ENCODE measurements at places on chromosomes 12 and 14.

DNA sequence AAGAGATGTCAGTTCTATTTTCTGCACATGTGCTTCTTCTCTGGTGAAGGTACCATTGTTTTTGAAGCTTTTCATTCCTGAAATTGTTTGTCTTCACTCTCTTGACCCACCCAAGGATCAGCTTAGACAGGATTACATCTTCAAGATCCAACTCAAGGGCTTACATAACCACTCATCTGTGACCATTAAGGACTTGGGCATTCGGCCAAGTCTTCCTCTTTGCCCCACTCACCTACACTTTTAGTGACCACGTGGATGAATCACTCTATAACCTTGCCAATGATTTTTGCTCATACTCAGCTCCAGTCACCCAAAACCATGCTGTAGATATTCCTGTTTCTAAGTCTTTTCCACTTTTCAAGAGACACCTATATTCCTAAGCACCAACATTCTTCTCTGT, 36.5 kb upstream of the SSTR1 start:
- DNase-seq = no peak

- no peak for DNase-seq
Observed at GRCh38 chr14:61875483-61875882, 113.3 kb downstream of the SNAPC1 start.

GRCh38 chr14:49092345-49092744, 493.8 kb downstream of the RPS29 start:
- DNase-seq = no peak

DNA sequence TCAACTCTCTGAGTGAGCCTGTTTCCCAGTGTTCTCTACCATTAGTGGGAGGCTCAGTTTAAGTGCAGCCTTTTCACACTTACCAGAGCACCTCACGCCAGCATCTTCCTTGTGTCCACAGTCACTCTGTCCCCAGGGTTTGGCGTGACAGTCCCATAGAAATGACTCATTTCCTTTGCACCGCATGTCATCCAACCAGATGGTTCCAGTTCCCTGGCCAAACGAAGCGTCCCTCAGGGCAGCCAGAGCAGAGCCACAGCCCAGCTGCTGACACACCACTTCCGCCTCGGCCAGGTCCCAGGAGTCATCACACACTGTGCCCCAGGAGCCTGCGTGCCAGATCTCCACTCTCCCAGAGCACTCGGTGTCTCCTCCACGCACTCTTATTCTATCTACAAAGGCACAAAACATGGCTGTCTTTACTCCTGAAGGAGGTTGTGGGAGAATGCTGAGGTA, 65.4 kb downstream of the ACSM4 start:
- no peak for DNase-seq

DNA sequence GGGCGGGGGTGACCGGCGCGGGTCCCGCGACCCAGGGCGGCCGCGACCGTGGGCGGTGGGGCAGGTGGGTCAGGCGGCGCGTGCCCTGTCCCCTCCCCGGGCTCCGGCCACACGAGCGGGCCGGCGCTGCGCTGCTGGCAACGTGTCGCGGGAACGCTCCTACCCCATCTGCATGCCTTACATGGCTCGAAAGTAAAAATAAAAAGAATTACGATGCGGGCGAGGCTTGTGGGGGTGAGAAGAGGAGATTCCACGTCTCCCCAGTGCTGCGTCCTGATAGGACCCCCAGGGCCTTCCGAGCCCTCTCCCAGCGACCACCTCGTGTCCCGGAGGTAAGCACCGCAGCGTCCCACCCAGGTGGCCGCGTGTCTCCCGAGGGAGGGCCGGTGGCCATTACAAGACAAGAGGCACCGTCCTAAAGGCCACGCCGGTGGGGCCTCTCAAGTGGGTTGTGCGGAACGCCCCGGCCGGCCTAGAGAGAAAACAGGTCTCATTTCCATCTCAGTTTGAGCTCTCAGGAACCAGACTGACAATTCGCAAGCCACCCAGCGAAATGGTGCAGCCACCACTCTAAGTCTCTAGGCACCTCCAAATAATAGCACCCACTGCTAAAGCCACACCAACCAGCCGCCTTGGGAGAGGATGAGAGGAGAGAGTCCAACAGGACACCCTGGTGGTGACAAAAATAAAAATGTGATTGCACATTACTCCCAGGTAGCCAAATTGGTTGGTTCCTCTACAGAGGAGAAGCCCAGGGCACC, 612 bp upstream of the FOXN3 start:
- DNase-seq = no peak

- DNase-seq = no peak
Observed at GRCh38 chr14:87992346-87992717, 650 bp downstream of the GALC start.

DNA sequence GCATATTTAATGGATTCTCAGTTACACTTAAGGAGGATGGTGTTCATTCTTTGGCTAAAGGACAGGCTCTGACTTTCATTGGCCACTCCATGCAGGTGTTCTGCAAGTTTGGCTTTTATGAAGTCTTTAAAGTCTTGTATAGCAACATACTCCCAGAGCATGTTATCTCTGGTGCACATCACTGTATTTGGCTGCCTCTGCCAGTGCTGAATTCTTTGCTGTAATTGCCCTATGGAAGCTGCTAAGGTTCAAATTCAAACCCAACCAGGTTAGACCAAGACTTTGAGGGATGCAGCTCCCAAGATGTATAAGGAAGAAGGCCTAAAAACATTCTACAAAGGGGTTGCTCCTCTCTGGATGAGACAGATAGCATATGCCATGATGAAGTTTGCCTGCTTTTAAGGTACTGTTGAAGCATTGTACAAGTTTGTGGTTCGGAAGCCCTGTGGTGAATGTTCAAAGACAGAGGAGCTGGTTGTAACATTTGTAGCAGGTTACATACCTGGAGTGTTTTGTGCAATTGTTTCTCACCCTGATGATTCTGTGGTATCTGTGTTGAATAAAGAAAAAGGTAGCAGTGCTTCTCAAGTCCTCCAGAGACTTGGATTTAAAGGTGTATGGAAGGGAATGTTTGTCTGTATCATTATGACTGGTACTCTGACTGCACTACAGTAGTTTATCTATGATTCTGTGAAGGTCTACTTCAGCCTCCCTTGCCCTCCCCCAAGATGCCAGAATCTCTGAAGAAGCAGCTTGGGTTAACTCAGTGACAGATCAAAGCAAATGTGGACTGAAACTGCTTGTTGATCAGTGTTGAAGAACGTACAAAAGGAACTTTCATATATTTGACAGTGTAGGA, 19.4 kb downstream of the TMEM116 start:
- DNase-seq = no peak

DNA sequence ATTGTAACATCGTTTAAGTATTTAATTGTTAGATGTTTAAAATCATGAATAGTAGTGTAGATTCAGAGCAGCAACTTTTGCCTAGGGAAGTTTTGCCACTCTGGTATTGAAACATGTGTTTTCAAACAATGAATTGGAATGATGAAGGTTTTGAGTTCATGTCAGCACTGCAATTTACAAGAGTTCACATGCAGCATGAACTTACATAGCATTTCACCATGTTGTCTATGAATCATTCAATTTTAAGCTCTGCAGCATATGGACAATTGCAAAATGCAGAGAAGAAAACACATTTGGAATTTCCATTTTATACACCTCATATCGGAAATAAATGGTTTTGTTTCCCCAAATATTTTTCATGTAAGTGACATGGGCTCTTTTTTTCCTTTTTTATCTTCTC, 170.7 kb upstream of the CDKN3 start:
- DNase-seq = no peak

GRCh38 chr12:50785406-50786001, 21.6 kb downstream of the ATF1 start:
- no peak for DNase-seq

- no peak for DNase-seq
Observed at GRCh38 chr14:80536456-80536855, 325.2 kb upstream of the DIO2 start.

DNA sequence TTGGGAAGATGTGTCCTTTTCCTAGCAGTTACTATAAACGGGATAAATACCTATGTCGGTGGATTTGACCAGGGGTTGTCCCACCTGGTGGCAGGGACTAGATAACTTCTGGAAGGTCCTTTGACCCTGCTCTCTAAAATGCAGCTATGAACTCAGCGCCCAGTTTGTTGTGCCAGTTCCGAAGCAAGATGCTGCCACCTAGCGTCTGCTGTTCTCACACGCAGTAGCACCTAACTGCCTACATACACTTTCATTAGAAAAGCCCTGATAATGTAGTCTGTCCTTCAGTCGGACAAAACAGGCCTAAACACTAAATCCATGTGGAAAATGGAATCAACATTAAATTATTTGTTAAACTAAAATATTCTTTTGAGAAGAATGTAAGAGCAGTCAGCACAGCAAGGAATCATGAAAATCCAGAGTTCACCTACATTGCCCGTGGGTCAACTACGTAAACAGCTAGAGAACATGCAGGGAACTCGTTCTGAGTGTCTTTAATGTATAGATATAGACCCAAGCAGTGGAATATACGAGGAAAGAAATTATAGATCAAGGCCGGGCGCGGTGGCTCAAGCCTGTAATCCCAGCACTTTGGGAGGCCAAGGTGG, 51.1 kb upstream of the CRACR2A start:
- DNase-seq = peak; percentile 7

GRCh38 chr14:72164420-72165228, 232.4 kb downstream of the RGS6 start:
- no peak for DNase-seq

DNA sequence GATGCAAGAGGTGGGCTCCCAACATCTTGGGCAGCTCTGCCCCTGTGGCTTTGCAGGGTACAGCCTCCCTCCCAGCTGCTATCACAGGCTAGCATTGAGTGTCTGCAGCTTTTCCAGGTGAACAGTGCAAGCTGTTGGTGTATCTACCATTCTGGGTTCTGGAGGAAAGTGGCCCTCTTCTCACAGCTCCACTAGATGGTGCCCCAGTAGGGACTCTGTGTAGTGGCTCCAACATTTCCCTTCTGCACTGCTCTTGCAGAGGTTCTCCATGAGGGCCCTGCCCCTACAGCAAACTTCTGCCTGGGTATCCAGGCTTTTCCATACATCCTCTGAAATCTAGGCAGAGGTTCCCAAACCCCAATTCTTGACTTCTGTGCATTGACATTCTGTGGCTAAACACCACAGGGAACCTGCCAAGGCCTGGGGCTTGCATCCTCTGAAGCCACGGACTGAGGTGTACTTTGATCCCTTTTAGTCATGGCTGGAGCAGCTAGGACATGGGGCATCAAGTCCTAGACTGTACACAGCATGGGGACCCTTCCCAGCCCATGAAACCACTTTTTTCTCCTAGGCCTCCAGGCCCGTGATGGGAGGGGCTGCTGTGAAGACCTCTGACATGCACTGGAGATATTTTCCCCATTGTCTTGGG, 24.0 kb upstream of the SLC38A1 start:
- DNase-seq = no peak

GRCh38 chr12:77072833-77073495, 7.6 kb upstream of the E2F7 start:
- DNase-seq = no peak

- no peak for DNase-seq
Observed at GRCh38 chr12:123681605-123682004, 10.7 kb downstream of the TCTN2 start.

GRCh38 chr12:56805355-56805754, 42.2 kb downstream of the HSD17B6 start:
- no peak for DNase-seq

DNA sequence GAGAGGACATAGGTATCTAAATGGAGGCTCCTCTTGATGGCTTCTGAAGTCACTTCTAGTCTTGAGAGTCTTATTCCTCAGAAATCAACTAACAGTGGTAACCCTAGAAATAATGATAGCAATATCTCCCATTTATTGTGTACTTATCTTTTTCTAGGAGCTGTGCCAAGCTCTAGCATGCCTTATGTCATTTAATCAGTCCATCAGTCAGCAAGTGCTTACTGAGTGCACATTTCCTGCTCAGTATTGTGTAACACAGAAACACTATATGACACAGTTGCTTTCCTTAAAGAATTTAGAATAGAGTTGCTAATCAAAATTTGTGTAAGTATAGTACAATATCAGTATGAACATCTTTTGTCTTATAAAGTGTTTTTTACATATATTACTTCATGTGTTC, 36.6 kb downstream of the KRT76 start:
- DNase-seq = no peak

- no peak for DNase-seq
Observed at GRCh38 chr14:33676135-33676566, 274.7 kb downstream of the EGLN3 start.

GRCh38 chr14:23521785-23522640, 29.6 kb downstream of the ZFHX2 start:
- no peak for DNase-seq

DNA sequence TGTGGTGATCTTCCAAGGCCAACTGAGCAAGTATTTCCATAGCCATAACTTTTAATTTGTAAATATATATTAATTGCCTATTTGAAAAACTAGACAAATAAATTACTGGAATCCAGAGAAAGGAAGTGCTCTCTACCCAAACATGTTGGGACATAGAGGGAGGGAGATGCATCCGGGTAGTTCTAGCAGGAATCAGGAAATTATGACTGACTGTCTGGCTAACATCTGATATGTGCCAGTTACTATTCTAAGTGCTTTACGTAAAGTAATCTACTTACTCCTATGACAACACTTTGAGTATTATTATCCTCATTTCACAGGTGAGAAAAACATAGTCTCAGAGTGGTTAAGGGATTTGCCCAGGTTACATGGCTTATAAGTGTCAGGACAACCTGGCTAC, 147.7 kb upstream of the VASH1 start:
- no peak for DNase-seq

DNA sequence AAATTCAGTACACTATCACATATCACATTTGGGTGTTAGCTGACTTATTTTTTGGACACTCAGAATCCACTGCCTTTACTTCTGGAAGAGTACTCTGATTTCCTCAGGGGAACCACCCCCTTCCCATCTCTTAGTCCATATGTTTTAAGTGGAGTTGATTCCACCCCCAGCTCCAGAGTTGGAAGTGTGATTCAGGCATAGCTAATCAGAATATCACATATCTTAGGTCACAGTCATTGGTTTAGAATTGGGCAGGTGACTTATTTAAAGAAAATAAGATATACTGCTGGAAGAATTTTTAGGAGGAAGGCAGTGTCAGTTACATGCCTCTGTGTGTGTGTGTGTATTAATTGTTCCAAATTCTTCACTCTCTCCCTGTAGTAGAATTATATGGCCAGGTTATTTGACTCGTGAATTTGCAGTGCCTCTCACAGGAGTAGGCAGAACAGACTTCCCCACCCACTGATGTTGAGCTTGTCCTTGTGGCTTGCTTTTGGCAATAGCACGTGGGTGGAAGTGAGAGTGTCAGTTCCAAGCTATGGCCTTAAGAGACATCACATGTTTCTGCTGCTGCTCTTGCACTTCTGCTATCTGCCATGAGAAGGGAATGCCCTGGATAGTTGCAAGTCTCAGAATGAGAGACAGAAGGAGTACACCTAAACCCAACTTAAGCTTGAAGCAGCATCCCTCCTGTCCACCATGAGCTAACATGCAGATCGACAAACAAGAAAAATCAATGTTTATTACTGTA, 6.4 kb upstream of the GAS2L3 start:
- DNase-seq = no peak

- no peak for DNase-seq
Observed at GRCh38 chr14:23828001-23828400, 125.6 kb upstream of the DHRS4 start.

DNA sequence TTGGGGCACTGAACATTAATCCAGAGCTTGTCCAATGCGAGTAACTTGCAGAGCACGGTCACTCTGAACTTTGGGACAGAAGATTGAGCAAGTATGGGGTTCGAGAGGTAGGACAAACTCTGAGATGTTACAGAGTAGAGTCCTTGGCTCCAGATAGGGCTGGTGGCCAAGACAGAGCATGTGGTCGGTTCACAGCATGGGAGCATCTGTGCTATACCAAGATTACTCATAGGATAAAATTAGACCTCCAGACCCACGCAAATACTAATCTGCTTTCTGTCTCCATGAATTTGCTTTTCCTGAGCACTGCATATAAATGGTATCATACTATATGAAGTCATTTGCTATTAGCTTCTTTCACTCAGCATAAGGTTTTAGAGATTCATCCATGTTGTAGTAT, 93.4 kb upstream of the TBX5 start:
- no peak for DNase-seq

Data from stimulated activated CD8-positive, alpha-beta memory T cell treated with anti-CD3 and anti-CD28 coated beads, Interleukin-4, amount 100 ng/mL, for 1 hour (primary cell).